ENCODE measurements at places on chromosomes 13 and 19. TPM values are rescaled to one million over a fixed set of nuclear protein-coding genes. Genes with fewer than 3 reads are reported as not detected.

Gene FUT2
- not detected for polyA plus RNA-seq

Gene ONECUT3
- not detected for polyA plus RNA-seq

Gene CRYL1
- 15.1 TPM for polyA plus RNA-seq

Gene RELB
- polyA plus RNA-seq, result 85.1 TPM
